Ascending aorta (tissue), 2 donors: ENCODE measurements at places on chromosomes 11 and 22. TPM values are rescaled to one million over a fixed set of nuclear protein-coding genes. Genes with fewer than 3 reads are reported as not detected.

INS gene
- not detected for total RNA-seq

FOLR3 gene
- not detected for total RNA-seq

GRCh38 chr11:128343135-128343514, 244.2 kb downstream of the ETS1 start:
- H3K27ac ChIP-seq, result no peak overlapping the region
- H3K4me3 ChIP-seq, result no peak overlapping the region
- H3K27me3 ChIP-seq, result no peaks in the 10 kb centered on the region
- H3K36me3 ChIP-seq, result no peaks in the 10 kb centered on the region
- no peaks in the 10 kb centered on the region for H3K4me1 ChIP-seq

GRCh38 chr22:23153994-23154393, 8.7 kb downstream of the RAB36 start:
- H3K4me3 ChIP-seq, result no peak overlapping the region
- H3K27me3 ChIP-seq, result no peaks in the 10 kb centered on the region
- H3K27ac ChIP-seq, result no peak overlapping the region
- DNase-seq, result no peak

DNA sequence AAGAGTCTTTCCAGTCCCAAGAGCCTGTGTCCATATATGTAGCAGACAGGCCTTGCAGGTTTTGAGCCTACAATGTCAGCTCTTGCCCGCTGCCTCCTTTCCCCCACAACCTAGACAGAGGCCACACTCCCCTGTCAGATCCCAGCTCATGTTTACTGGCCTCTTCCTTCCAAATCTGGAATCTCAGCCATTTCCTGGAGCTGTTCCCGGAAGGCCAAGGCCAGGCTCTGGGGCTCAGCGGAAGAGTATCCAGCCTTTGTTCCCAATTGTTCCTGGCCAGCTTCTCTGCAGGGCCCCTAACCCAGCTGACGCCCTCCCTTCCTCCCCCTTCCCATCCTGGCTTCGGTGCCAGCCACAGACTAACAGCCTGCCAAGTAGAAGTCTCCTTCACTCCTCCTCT, 1.0 kb upstream of the ROBO4 start:
- H3K36me3 ChIP-seq, result no peaks in the 10 kb centered on the region
- H3K27ac ChIP-seq, result peak overlapping the region; percentile 54
- DNase-seq, result no peak
- H3K4me1 ChIP-seq, result no peaks in the 10 kb centered on the region
- H3K4me3 ChIP-seq, result no peak overlapping the region
- no peaks in the 10 kb centered on the region for H3K27me3 ChIP-seq

DNA sequence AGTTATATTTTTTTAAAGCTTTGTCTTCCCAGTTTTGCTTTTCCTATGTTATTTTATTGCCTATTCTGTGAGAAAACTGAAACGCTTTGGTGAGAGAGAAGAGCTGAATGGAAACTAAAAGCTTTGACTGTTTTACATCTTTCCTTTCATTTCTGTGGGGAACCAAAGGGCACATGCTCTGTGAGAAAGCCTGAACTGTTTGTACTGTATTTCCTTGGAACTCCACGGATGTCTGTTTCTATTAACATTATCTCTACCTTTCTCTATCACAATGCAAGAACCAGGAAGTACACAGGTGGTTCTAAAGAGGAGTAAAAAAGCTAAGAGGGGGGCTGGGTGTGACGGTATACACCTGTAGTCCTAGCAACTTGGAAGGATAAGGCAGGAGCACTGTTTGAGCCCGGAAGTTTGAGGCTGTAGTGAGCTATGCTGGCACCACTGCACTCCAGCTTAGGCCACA, 43.8 kb downstream of the CELF1 start:
- no peaks in the 10 kb centered on the region for H3K36me3 ChIP-seq
- H3K27ac ChIP-seq, result peak overlapping the region; percentile 31
- no peaks in the 10 kb centered on the region for H3K27me3 ChIP-seq
- peaks cover 5% of the 10 kb centered on the region for H3K4me1 ChIP-seq
- H3K4me3 ChIP-seq, result no peak overlapping the region
- DNase-seq, result no peak

- H3K36me3 ChIP-seq, result peaks cover 4% of the 10 kb centered on the region
- H3K4me1 ChIP-seq, result peaks cover 36% of the 10 kb centered on the region
- DNase-seq, result peak; percentile 87
- peak overlapping the region; percentile 99 for H3K27ac ChIP-seq
Observed at GRCh38 chr11:120334894-120335462, 1.2 kb upstream of the ARHGEF12 start.
